Spinal cord (tissue), 10 donors: ENCODE measurements at places on chromosomes 12 and 14.

- no peak for DNase-seq
Observed at GRCh38 chr12:52323001-52323400, 1.8 kb upstream of the KRT83 start.

DNA sequence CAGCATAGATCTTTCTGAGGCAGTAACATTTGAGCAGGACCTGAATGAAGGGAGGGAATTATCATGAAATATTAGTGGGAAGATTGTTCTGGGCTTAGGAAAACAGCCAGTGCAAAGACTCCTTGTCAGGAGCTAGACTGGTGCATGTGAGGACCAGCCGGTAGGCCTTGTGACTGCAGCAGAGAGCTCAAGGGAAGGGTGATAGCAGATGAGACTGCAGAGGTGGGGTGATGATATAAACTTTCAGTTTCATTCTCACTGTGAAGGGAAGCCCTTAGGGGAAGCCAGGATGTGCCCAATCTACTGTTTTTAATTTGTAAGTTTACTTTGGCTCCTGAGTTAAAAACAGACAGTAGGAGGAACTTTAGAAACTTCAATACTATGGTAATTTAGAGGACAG is 12.4 kb downstream of the IL22 start:
- no peak for DNase-seq

GRCh38 chr14:21203470-21204166 is 47.8 kb upstream of the OR5AU1 start:
- DNase-seq, result no peak

- no peak for DNase-seq
Observed at GRCh38 chr14:60332869-60333268, 83.8 kb downstream of the PPM1A start.

- no peak for DNase-seq
Observed at GRCh38 chr14:61718039-61718438, 22.7 kb downstream of the HIF1A start.

- DNase-seq, result no peak
Observed at GRCh38 chr12:108060067-108060466, 69.0 kb upstream of the WSCD2 start.

DNA sequence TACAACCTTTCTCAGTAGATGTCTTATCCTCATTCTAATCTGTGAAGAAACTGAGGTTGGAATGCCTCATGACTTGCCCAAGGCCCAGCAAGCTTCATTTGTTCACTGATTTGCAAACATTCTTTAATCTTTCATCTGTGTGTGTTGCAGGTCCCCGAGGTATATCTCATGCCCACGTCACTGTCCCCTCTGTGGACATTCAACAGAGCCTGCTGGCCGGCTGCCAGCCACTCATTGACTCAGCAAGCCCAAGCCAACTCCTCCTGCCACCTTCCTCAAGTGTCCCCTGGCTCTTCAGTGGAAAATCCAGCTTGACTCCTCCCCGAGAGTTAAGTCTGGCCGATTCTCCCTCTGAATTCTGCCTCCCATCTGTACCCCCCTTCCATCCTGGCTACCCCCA is 1.9 kb upstream of the DCAF4 start:
- no peak for DNase-seq

- no peak for DNase-seq
Observed at GRCh38 chr12:115351514-115352077, 667.6 kb upstream of the TBX3 start.

DNA sequence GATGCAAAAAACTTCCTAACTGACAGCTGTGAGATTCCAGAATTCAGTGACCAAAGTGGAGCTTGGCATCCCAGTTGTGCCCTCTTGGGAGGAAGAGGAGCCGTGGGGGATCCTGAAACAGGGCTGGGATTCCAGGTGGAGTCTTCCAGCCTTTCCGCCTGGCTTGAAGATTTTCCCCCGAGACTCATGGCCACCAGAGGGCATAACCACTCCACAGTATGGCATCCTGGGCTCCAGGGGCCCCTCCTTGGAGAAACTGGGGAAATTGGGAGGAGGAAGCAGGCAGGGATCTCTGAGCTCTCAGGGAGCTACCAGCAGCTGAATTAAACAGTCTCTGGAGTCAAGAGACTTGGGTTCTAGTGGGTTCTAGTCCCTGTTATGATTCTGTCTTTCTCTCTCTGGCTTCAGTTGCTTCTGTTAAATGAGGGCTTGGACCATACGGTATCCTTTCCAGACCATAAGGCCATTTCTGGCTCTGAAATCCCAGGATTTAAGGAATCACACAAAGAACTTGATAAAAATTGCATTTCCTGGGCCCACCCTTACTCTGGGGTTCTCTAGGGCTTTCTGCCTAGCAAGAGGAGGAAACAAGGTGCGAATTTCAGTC is 2.6 kb upstream of the TAMALIN start:
- no peak for DNase-seq

- DNase-seq, result no peak
Observed at GRCh38 chr12:54602661-54603060, 14.2 kb upstream of the PPP1R1A start.

DNA sequence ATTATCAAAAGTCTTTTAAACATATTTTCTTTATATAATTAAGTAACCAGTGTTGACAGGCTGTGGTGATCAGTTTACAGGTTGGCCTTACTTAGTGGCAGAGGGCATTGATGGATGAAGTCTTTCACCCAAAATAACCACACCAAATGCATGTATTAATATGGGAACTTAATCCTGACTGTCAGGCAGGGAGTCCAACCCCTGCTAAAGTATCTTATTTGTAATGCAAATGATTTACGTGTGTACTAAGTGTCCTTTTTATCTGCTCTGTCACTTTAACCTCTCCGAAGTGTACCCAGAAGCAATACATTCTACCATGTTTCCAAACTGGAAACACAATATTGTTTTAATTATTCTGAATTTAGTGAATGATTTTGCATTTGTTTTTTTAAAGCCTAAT is 1.4 kb downstream of the MYBPC1 start:
- no peak for DNase-seq

GRCh38 chr12:89875809-89876208 is 167.2 kb upstream of the ATP2B1 start:
- no peak for DNase-seq

GRCh38 chr12:63981343-63981742 is 136.8 kb downstream of the SRGAP1 start:
- DNase-seq, result no peak

DNA sequence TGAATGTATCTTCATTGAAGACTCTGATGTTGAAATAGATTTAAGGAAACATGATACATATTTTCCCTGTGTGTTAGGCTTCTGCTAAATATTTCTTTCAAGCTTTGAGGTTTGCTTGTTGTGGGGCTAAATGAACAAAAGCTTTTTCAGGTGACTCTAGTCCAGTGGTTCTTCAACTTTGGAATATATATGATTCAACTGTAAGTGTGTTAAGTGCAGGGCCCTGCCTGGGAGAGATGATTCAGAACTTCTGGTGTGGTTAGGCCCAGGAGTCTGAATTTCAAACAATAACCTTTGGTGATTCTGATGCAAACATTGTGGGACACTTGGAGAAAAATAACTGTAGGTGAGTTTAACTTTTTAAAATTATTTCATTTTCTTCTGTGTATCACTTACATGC is 93.0 kb downstream of the TRHDE start:
- DNase-seq, result no peak

DNA sequence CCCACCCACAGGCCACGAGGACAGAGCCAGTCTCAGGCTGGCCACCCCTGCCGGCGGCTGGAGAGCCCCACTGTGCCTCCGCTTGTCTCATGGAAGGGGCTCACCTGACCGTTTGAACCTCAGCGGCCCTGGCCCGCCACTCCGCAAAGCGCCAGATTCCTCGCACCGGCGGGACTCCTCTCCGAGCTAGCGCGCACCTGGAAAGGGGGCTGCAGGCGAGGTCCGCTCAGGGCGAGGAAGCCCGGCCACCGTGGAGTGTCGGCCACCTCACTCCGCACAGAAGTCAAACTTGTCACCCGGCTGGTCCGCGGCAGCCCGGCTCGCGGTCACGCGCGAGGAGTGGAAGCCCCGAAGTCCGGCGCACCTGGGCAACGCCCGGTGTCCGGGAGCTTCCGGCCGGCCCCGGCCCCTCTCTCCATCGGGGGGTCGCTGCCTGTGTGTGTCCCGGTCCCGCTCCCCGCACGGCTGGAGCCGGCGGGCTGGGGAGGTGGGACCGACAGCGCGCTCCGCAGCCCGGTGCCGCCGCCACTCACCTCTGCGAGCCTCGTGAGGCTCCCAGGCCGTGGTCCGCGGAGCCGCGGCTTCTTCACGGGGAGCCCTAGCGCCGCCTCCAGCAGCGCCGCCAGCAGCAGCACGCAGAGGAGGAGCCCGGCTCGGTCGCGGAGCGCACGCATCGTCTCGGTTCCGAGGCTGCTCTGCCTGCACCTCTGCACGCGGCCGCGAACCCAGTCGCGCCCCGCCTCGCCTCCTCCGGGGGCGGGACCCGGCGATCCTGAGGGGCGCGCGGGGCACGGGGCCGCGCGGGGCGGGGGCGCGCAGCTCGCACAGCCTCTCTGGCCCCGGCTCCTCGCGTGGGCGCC is at the start of gene ISM2:
Gene ISM2 (minus strand): TSS at position 697 of the 860 bp plus-strand sequence. CDS start 23 bp downstream, at position 674.
- peak; percentile 19 for DNase-seq

DNA sequence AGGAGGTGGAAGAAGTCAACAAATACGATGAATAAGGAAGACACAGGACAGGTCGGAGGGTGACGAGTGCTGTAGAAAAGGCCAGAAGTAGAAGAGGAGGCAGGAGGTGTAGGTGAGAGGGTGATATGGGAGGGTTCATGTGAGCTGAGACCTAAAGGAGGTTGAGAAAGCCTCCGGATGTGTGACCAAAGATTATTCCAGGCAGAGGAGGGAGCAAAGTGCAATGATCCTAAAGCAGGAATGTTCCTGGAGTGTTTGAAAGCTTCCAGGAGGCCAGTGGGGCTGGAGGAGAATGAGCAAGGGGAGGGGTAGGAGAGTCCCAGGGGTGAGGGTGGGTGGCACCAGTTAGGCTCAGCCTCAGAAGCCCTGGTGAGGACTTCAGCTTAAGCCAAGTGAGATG is 216.8 kb downstream of the SLC15A4 start:
- no peak for DNase-seq

GRCh38 chr12:114476159-114476558 is 70.2 kb upstream of the TBX5 start:
- DNase-seq, result peak; percentile 29

DNA sequence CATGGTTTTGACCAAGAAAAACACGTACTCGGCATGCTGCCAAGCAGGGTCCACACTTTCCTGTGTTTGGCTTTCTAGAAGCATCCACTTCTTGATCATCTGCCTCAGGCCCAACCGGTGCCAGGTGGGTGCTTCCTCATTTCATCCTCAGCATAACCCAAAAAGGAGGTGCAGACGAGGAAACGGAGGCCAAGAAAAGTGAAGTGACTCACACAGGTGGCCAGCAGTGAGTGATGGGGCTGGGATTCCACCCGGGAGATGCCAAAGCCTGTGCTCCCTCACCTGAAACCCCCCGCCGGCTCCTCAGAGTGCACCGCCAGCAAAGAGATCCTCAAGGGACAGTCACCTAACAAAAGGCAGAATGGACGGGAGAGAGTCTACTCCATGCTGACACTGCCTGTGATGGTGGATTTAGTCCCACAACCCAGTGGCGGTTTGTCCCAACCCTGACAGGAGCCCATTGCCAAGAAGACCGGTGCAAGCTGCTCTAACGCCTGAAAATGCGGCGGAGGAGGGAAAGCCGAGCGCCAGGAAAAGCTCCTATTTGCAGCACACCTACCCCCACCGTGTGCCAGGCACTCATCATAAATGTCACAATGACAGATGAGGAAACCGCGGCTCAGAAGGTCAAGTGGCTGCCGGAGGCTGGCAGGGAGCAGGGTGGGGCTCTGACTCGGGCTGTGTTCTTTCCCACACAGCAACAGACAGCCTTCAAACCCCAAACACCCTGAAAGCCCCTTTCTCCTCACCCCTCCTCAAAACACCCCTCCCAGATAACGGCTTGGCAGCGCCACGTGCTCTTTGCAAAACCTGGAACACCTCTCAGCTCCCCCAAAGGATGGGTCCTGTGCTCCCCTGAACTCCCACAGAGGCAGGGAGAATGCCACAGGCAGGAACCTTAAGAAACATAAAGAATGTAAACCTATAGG is 18.8 kb downstream of the BCL11B start:
- DNase-seq, result no peak

GRCh38 chr12:29754235-29755189 is 29.2 kb downstream of the TMTC1 start:
- no peak for DNase-seq

- no peak for DNase-seq
Observed at GRCh38 chr12:9198012-9198411, 10.2 kb downstream of the PZP start.

GRCh38 chr12:6574576-6575295 is 6.6 kb upstream of the NOP2 start:
- no peak for DNase-seq
